Gastroesophageal sphincter (tissue), 4 donors: ENCODE measurements at places on chromosomes 6 and 20. TPM values are rescaled to one million over a fixed set of nuclear protein-coding genes. Genes with fewer than 3 reads are reported as not detected.
A peak's percentile ranks its signal among the peaks of the same experiment; 100 is the strongest.

Gene PACSIN1
- 1.2 TPM for total RNA-seq

- ATAC-seq = peak; percentile 77
Observed at GRCh38 chr20:41339957-41340326, 679 bp upstream of the LPIN3 start.

Gene PRR18
- not detected for total RNA-seq

Gene APCDD1L
- total RNA-seq = 1.1 TPM

GRCh38 chr20:62829231-62830230, 12.7 kb downstream of the COL9A3 start:
- ATAC-seq = no peak

Gene RIMS1
- 12.1 TPM for total RNA-seq

GRCh38 chr6:23244300-23244699, 674.9 kb downstream of the HDGFL1 start:
- no peak for ATAC-seq

GRCh38 chr6:141134723-141135122, 998.0 kb upstream of the GJE1 start:
- no peak for ATAC-seq

Gene MARCKS
- total RNA-seq = 23.7 TPM

DNA sequence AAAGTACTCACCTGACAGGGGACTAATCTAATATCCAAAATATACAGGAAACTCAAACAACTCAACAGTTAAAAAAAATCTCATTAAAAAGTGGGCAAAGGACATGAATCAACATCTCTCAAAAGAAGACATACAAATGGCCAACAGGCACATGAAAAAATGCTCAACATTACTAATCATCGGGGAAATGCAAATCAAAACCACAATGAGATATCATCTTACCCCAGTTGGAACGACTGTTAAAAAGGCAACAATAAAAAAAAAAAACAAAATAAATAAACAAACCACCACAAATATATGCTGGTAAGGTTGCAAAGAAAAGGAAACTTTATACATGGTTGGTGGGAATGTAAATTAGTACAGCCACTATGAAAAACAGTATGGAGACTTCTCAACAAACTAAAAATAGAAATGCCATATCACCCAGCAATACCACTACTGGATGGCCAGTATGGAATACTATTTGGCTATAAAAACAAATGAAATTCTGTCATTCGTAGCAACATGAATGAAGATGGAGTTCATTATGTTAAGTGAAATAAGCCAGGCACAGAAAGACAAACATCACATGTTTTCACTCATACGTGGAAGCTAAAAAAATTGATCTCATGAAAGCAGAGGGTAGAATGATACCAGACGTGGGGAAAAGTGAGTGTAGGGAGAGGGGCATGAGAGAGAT, 6.6 kb downstream of the SIRPB2 start:
- ATAC-seq = no peak

Gene NR2E1
- not detected for total RNA-seq

DNA sequence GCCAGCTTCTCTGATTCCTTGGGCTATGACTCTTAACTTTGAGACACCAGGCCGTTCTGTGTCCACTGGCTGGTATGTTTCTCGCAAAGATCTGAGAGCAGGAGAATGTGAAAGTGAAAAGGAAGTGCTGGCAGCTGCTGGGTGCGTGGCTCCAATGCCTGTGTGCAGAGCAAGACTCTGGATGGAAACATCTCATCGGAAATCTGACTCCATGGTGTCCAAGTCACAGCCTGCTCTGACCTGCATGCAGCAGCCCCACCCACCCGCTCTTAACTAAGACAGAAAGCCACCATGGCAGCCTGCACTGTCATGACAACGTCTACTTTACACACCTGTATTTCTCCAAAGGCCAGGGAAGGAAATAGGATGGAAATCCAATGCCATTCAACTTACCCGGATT, 66.3 kb upstream of the MPC1 start:
- ATAC-seq = no peak

Gene EFCAB8
- total RNA-seq = 0.13 TPM

DNA sequence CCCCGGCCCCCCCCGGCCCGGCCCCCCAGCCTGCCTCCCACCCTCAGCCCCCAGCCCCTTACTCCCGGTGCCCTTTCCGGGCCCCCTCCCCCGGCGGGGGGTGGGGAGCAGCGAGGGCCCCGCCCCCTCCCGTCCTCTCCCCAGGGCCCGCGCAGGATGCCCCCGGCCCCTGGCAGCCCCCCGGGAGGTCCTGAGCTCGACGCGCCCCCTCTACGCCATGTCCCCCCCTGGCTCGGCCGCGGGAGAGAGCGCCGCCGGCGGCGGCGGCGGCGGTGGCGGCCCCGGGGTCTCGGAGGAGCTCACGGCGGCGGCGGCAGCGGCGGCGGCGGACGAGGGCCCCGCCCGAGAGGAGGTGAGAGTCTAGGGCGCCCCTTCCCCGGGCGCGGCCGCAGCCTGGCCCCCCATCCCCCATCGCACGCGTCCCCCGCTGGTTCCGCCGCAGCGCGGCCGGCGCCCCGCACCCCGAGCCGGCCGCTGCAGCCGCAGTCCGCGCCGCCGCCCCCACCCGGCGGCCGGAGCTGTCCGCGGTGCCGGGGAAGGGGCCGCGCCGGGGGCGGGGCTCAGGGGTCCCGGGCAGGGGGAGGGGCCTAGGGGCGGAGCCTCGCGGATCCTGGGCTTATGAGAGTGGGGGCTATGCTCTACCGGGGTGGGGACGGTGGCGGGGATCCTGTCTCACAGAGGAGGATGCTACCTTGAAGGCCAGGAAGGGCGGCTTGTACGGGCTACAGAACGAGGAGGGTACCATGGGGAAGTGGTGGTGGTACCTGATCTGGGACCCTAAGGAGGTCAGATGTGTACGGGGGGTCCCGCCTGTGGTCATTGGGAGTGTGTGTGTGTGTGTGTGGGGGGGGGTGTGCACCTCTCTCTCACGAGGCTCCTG, 516 bp downstream of the TMEM151B start:
- peak; percentile 7 for ATAC-seq

GRCh38 chr6:154598399-154598798, 87.9 kb upstream of the CNKSR3 start:
- no peak for ATAC-seq

DNA sequence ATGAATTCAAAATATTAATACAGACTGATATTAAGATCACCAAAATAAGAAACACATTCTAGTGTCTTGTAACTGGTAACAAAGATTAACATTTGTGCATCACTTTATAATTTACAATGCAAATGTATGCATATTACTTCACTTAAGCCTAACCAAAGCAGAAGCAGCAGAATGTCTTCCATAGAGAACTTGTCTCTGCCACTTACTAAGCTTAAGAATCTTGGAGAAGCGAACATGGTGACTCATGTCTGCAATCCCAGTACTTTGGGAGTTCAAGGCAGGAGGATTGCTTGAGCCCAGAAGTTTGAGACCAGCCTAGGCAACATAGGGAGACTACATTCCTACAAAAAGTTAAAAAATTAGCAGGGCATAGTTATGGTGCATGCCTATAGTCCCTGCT, 18.8 kb downstream of the AK9 start:
- ATAC-seq = no peak

DNA sequence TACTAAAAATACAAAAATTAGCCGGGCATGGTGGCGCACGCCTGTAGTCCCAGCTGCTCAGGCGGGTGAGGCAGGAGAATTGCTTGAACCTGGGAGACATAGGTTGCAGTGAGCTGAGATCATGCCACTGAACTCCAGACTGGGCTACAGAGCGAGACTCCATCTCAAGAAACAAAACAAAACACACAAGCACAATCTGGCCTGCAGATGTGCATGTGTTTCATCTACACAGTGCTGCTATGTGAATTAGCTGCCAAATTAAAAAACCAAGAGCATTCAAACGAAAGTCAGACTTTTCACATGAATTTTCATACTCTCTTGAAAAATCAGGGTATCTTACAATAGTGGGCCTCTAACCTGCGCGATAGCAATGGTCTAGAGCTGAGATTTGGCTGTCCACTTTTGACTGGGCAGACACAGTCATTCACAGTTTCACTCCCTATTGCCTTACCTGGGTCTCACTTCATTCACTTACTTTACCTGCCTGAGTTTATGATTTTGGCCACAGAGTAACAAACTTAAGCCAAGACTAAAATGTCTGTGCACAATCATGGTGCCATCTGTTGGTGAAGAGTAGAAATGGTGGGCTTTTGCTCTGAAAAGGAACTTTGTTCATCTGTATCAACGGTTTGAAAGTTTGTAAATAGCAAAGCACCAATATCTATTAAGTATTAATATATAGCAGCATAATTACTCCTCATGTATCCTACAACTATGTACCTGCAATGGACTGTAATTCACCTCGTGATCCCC, 138.5 kb upstream of the UST start:
- no peak for ATAC-seq

Gene CLVS2
- 0.54 TPM for total RNA-seq

Gene BLCAP
- 65.5 TPM for total RNA-seq

- ATAC-seq = no peak
Observed at GRCh38 chr6:45558858-45559257, 181.1 kb upstream of the SUPT3H start.

Gene LAMA2
- 199 TPM for total RNA-seq

DNA sequence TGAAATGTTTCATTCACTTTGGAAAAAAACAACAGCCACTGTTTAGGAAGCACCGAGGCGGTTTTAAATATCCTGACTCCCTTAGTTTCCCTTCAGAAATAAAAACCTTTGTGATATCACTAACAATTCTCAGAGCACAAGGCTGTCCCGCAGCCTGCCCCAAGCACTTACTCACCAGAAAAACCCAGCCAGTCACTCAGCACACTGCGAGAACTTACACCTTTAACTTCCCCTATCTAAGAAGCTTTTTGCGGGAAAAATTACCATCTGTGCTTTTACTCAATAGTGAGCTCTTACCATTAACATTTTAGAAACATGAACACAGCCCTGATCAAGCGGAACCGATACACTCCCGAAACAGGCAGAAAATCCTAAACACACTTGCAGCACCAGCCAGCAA, 9.3 kb downstream of the ZBTB46 start:
- no peak for ATAC-seq

DNA sequence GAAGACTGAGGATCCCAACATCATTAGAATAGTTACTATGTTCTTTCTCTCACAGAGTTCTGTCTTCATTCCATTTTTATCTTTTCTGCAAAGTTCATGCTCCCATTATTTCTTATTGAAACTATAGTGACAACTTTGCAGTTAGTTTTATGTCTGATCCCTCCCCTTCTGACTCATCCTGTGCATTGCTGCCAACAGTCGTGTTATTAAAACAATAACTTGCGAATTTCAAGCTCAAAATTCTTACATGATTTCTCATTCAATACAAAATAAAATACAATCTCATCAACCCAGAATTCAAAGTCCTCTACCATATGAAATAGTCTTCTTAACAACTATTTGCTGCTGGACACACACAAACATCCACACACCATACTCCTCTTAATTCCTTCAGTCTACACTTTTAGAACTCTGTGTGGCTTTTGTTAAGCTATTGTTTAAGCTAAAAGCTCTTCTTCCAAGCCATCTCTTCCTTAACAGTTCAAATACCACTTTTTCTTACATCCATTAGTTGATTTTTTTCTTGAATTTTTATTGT, 261.4 kb upstream of the IRAK1BP1 start:
- ATAC-seq = no peak

DNA sequence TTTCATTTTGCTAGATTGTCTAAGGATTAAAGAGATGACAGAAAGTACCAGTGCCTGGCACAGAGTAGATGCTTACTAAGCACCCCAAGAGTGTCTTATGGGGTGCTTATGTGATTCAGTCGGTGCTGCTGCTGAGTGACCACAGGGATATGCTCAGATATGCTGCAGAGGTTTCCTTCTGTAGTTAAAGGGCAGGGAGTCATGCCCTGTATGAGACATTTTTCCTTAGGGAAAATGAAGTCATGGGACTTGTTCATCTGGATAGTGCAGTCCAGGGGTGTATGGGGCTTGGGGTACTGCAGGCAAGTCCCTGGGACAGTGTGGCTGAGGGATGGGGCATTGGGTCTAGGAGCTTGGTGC, 25.1 kb downstream of the TOX2 start:
- ATAC-seq = no peak

GRCh38 chr6:37303091-37303660, 45.2 kb upstream of the TMEM217 start:
- no peak for ATAC-seq

DNA sequence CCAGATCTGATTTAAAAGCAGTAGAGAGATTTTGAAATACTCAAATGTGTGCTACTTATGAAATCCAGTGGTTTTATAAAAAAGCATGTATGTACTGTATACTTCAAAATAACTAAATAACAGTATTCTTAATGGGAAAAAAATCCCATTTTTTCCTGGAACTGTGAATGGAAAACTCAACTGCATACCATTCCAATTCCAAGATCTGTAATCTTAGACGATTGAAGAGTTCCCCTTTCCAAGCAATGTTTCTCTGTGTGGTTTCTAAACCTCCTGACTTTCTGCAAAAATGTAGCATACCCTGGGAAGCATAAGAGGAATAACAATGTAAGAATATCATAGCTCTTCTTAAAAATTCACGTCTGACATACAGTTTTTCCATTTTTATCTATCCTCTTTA, 40.3 kb upstream of the HIVEP2 start:
- no peak for ATAC-seq

GRCh38 chr20:41443691-41444090, 77.1 kb upstream of the EMILIN3 start:
- no peak for ATAC-seq
